DMS79 (cell line): ENCODE measurements at places on chromosomes 12 and 14.

DNA sequence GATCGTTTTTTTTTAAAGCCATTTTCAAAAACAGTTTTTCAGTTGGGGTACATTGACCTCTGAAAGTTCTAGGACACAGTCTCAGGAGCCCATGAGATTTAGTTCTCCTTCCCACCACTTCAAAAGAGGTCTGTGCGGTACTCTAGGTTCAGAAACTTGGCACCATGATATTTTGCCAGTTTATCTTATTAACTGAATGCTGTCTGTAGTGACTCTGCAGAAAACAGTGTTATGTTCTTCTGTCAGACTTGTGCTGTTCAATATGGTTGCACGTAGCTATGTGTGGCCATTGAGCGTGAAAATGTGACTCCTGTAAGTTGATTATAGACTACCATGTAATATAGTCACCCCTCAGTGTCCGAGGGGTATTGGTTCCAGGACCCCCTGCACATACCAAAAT is 35.9 kb downstream of the CRADD start:
- DNase-seq = no peak

DNA sequence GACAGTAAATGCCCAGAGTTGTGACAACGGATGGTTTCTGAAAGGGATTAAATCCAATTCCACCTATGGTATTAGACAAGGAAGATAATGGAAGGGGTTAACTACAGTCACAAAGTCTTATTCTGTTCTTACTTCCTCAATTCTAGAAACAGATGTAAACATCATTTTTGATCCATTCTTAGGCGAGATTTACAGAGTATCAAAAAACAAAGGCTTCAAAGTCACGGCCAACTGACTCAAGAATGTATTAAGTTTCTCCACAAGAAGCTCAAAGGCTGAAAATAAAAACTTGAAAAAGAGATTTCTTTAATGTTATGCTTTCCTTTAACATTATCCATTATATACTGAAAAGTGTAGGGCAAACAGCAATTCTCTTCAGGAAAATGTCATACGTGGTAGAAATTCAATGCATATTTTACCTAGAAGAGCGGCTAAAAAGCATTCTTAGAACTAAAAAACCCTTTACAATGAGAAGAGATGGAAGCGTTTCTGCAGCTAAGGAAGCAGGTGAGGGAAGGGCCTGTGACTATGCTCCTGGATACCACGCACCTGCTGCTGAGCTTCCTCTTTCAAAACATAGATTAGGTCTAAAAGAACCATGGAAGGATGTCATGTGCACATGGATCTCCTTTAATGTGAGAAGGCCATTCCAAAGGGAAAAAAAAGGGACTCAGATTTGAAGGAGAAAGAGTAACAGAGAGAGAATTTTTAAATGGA is 185.8 kb downstream of the STXBP6 start:
- DNase-seq = peak; percentile 28

DNA sequence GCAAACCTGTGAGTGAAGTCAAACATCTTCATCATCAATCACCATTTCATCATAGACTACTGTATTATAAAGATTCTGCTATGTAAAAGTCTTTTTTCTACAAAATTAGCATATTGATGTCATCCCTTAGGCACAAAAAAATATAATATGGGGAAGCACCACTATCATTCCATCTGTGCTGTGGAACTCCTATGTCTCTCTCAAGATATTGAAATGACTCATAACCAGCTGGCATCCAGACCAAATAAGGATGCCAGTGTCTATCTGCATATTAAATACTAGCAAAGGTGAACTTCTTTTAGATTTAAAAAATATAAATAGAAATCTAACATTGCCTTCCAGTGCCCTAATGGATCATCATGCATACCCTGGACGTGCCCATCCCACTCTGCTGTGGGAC is 17.9 kb upstream of the DCAF5 start:
- DNase-seq = no peak

- no peak for DNase-seq
Observed at GRCh38 chr12:114666746-114667668, 17.0 kb downstream of the TBX3 start.

DNA sequence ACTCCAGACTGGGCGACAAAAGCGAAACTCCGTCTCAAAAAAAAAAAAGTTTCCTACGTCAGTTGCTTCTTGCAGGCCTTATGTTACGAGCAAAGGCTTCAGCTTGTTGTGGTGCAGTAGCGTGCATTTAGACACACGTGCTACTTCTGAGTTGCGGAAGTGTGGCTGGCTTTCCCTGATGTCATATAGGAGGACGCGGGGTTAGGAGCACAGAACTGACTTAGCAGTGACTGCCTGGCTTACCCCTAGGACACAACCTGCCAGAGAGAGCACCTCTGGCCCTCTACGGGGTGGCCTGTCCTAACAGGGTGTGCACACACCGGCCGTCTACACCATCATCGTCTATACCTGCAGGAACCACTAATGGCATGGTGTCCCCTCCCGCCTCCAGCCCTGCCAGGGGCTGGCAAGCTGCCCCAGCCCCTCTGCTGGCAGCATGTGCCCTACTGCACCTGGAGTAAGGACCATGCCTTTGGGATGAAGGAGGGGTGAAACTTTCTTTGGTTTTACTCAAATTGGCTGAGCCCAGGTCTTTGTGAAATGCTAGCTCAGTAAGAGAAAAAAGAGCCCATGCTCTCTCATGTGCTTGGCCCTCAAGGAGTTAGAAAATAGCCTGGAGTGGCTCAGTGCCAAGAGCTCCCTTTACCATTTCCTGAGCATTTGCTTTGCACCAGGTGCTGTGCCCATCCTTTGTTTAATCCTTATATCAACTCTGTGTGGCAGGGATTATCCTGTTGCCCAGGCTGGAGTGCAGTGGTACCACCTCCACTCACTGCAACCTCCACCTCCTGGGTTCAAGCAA is 1.7 kb upstream of the GPR68 start:
- peak; percentile 55 for DNase-seq

DNA sequence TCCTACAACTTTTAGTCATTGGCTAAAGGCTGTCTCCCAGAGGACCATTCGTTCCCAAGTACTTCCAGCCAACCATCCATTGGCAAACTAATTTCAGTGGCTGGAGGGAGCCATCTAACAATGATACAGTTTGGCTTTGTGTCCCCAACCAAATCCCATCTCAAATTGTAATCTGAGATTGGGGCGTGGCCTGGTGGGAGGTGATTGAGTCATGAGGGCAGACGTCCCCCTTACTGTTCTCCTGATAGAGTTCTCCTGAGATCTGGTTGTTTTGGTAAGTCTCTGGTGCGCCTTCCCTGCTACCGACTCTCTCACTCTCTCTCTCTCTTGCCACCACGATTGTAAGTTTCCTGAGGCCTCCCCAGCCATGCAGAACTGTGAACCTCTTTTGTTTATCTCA is 99.7 kb upstream of the FUT8 start:
- no peak for DNase-seq

DNA sequence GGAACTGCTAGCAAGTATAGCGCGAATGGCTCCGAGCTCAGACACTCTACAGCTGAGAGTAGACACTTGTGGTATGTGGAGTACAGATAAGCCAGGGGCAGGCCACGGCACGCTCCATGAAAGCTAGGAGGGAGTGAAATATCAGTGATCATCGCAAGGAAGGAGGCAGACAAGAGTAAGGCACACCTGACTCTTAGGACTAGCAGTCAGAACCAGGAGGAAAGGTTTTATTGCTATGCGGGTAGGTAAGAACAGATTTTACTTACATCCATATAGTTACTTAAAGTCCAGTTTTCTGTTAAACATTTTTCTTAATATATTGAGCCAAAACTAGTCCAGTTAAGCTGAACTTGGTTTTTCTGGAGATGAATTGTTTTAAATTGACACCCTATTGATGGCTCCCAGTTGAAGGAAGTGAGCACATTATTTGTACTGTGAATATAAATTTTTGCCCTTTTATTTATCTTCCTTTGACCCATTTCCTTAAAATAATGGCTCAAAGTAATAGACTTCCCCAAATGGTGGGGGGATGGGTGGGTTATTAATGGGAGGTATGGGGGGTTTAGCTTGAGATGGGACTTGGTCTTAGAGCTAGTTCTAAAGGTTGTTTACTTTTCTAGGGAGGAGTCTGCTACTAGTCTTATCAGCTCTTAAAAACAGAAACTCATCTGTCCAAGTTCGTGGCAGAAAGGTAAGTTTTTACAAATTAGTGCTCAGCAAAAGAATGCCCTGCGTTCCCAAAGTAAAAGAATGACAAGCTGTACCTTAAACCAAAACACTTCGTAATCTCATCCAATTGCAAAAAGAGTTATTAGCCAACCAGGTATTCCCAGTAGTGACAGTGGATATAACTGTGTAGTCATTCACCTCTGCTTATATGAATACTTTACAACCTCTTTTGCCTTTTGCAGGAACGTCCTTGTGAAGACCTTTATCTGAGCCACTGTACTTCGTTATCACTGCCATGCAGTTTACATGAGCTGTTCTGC is 5.8 kb downstream of the HNRNPA1 start:
- DNase-seq = no peak

DNA sequence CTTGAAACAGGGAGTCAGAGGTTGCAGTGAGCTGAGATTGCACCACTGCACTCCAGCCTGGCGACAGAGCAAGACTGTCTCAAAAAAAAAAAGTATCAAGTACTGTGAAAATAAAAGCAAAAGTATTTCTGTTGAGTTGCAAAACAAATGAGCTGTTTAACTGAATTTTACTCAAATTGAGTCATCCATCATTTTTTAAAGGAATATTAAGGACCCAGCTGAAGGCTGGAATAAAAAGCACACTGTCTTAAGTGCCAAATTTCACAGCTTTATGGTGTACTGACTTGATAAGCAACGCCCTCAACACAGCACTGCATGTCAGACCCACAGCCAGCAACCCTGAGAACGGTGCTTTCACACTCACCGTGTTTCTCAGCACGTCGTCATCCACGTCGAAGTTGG is 57.9 kb downstream of the AMN start:
- DNase-seq = no peak

DNA sequence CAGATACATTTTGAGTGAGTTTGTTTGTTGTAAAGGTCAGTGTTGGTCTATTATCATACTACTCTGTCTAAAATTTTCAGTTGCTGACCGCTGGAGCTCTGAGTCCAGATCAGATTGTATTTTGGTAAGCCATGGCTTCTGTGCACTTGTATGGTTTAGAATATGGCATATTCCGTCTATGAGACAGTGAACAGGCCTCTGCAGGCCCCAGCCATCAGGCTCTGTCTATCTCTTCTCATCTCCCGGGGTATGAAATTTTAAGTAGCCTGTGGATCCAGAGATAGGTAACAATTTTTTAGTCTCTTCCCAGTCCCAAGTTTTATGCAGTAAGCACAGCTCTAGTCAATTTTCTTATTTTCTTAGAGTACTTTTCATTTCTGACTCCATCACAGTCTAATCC is 1929.1 kb upstream of the SEL1L start:
- no peak for DNase-seq
